ENCODE measurements at places on chromosomes 7 and 10.
A peak's percentile ranks its signal among the peaks of the same experiment; 100 is the strongest.

- DNase-seq, result no peak
These were observed 55.7 kb downstream of the GSDME start for GRCh38 chr7:24701261-24702235.

DNA sequence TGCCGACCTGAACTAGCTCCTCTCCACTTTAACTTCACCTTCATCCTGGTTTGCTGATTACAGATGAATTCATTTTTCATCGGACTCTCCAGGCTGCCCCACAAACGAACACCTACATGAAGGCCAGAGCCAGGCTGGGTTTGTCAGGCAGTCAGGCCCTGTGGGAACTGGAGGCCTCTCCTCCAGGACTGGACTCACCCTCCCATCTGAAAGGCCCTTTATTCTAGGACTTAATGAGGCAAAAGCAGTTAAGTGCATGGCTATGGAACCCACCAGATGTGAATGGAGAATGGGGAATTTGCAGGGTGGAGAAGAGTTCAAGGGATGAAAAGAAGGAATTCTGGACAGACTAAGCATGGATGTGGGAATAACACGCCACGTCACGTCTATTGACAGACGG, 170.8 kb downstream of the ARHGAP12 start:
- DNase-seq, result no peak

GRCh38 chr10:73099141-73099540, 2.5 kb upstream of the P4HA1 start:
- no peak for DNase-seq

GRCh38 chr10:61888744-61889143, 12.8 kb upstream of the ARID5B start:
- no peak for DNase-seq

DNA sequence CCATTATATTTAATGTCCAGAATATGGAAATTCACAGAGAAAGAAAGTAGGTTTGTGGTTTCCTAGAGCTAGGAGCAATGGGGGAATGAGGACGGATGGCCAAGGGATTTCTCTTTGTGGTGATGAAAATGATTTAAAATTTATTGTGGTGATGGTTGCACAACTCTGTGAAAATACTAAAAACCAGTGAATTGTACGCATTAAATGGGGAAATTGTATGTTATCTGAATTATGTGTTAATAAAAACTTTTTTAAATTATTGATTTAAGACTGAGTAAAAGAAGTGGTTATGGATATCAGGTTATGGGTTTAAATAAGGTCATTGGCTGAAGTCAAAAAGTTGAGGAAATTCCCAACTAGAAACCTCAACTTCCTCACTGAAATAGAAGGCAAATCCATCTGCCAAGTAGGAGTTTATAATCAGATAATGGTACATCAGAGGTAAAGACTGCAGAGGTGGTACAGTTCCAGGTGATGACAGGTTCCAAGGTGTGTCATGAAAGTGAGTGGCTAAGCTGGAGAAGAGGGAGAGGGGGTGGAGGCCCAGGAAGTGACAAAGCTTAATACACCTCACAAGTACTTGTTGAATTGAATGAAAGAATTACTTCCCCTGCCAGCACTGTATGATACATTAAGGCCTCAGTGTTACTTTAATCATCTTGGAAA, 68.9 kb upstream of the CCDC71L start:
- DNase-seq, result no peak

DNA sequence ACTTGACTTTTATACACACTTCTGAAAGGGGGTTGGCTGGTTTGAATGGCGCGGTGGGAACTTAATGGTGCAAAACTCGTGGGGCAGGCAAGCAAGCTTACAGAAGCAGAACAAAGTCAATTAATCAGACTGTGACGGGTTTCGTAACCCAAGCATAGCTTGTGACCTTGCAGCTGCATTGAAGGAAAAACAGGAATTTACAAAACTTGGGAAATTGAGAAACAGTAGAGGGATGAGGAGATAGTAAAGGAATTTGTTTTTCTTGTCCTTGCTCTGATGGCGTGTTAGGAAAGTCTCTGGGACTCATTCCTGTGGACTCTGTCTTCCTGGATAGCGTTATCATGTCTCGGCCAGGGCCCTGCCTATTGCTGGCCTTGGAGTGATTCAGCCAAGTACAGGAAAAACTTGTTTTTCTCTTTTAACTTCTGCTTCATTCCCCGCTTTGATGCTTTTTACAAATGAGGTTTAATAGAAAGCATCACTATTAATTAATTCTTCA, 220.0 kb upstream of the KCND2 start:
- DNase-seq, result no peak

GRCh38 chr7:41501006-41501405, 201.9 kb downstream of the INHBA start:
- DNase-seq, result no peak

GRCh38 chr7:7967886-7968543, 581 bp upstream of the GLCCI1 start:
- peak; percentile 42 for DNase-seq

DNA sequence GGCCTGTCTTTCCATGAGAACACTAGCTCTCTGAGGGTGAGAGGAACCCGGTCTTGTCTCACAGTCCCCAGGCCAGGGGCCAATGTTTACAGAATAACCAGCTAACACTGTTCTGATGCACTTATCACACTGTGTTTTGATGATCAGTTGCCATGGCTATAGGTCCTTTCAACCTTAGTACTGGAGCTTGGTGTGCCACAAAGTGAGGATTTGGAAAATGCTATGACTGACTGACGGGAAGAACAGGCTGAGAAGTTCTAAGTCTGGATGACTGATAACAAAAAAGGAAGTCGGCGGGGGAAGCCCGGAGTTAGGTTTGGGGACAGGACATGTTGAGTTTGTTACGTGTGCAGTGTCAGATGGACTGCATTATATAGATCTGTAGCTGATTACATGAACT, 141.8 kb downstream of the CTTNBP2 start:
- DNase-seq, result no peak

- DNase-seq, result no peak
These were observed 8.8 kb upstream of the RHOBTB1 start for GRCh38 chr10:60952846-60953220.

DNA sequence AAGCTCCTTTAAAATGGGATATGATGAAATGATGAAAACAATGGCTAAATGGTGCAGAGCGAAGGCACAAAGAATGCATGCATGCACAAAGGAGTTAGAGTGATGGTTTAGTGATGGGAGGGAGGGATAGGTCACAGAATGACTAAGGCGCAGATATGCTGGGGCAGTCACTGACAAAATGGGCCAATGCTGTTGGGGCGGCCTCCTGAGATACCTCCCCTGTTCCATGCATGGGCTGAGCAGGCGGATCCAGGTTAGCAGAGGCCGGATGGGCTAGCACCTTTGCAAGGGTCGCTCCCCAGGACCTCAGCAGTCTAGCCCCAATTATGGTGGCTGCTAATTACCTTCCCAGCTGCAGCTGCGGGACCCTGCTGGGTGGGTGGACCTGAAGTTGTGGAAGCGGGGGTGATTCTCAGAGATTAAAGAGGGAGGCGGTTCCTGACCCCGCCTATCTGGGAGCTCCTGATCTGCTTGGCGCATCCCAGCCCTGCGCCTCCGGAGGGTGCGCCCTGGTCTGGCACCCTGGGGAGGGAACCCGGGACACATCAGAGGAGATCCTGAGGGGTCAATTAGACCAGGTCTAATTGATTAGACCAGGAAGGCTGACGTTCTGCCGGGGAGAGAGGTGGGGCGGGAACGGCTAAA, 175.0 kb downstream of the CYP26A1 start:
- peak; percentile 83 for DNase-seq

- DNase-seq, result no peak
These were observed 37.3 kb upstream of the LAMB4 start for GRCh38 chr7:108167460-108167859.

GRCh38 chr10:36170943-36171501, 528.9 kb upstream of the FZD8 start:
- no peak for DNase-seq

GRCh38 chr10:88995156-88995876, 4.7 kb downstream of the FAS start:
- no peak for DNase-seq

DNA sequence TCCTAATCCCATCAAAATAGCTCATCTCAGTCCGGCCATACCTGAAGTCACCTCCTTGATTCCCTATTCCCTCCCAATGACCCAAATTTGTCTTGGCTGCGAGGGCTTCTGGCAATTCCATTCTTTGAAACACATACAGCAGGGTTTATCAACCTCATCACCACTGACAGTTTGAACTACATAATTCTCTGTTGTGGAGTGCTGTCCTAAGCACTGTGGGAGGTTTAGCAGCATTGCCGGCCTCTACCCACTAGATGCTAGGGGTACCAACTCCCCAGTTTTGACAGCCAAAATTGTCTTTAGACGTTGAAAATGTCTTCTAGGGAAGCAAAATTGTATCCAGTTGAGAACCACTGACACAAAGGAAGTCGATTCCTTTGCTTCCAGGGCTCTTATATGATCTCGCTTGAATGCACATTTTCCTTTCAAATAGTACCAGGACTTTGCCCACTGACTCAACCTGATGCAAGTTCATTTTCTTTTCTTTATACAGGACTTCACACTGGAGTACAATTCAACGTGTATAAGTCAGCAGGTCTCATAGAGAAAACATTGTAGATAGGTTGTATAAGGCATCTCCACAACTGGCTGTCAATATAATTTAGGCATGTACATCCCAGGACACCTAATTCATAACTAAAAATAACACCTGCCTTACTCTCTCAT, 133.3 kb downstream of the STRA8 start:
- no peak for DNase-seq

- no peak for DNase-seq
These were observed 430.5 kb downstream of the GATA3 start for GRCh38 chr10:8485032-8485431.

DNA sequence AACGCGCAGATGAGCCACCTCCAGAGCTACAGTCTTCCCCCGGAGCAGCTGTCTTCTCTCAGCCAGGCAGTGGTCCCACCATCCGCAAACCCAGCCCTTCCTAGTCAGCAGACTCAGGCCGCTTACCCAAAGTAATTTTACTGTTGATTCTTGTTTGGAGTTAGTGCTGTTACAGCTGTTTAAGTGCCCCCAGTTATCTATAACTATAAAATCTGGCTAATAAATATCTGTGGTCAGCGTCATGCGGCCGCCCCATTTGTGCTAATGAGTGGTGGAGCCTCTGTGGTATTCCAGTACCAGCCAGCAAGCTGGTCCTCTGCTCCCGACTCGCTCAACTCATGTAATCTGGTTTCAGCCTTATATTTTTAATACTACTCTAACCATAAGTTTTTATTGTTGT, 43.2 kb upstream of the TMEM236 start:
- DNase-seq, result no peak

DNA sequence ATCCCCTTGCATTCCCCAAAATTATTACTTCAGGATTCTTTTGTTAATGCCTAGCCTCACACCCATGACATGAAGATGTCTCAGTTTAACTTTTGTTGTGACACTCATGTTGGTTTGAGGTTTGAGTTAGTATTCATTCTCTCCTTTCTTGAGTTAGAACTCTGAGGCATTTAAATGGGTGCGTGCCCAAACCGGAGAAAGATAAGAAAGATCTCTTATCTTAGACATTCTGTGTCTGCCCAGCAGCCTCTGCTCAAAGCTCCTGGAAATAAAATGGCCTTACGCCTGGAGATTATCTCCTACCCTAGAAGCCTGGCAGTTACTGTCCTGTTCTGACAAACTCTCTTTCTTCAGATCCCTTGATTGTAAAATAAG, 26.3 kb downstream of the WBP1L start:
- no peak for DNase-seq

- no peak for DNase-seq
These were observed 47.5 kb downstream of the BMPER start for GRCh38 chr7:33952824-33953223.

- DNase-seq, result peak; percentile 4
These were observed 25.1 kb upstream of the GHITM start for GRCh38 chr10:84114088-84114667.

GRCh38 chr10:123772645-123773508, 106.7 kb downstream of the GPR26 start:
- DNase-seq, result no peak

- DNase-seq, result no peak
These were observed 80.6 kb upstream of the TBX20 start for GRCh38 chr7:35334506-35334905.

DNA sequence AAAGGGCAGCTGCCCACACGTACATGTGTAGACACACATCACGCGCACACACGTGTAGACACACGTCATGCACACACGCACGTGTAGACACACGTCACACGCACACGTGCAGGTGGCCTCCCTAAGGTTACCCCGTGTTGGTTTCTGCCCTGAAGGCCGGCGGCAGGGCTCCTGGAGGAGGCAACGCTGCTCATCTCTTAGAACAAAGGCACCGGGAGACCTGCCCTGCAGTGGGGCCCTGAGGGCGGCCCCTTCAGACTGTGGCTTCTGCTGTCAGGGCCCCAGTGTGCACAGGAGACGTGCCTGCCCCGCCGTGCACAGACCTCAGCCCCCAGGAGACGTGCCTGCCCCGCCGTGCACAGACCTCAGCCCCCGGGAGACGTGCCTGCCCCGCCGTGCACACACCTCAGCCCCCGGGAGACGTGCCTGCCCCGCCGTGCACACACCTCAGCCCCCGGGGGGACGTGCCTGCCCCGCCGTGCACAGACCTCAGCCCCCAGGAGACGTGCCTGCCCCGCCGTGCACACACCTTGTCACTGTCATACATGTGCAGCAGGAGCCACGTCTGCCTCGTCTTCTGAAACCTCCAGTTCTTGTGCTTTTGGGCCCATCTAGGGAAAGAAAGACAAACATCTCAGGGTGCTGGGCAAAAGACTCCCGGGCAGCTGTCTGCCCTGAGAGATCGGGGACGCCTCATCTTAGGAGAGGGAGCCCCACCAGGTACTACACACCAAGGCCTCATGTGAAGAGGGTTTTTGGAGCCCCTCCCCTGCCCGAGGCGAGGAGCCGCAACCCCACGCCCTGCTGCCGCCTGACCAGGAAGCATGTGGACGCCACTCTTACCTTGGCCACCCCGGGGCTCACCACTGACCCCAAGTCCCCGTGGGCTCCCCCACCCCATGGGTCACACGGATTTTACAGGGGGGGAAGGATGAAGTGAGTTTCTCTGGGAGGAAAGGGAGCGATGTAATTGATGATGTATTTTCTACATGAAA, 17.3 kb downstream of the CYP2W1 start:
- DNase-seq, result no peak

DNA sequence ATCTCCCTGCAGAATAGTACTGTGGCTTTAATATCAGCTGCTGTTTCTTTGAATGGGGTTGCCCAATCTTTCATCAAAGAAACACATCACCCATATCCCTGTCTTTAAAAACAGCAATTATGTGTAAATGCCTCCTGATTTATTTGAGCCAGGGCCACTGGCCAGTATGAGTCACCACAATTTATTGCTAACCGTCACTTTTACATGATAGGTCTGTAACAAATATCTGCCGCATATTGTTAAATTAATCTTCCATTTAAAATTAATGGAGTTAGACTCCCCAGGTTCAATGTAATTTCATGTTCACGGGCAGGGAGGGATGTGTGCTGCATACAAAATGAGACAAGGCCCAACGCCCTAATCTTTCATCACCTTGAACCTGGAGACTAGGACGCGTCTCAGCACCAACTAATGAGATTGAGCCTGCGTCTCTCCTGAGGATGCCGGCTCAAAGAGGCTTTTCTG, 673.4 kb downstream of the AUTS2 start:
- peak; percentile 93 for DNase-seq

- DNase-seq, result no peak
These were observed 75.2 kb downstream of the ZNF22 start for GRCh38 chr10:45075826-45076380.
